ENCODE measurements at places on chromosomes 2 and 18. TPM values are rescaled to one million over a fixed set of nuclear protein-coding genes. Genes with fewer than 3 reads are reported as not detected.
A peak's percentile ranks its signal among the peaks of the same experiment; 100 is the strongest.

GRCh38 chr18:69636529-69637301, 236.0 kb downstream of the DOK6 start:
- peaks cover 2% of the 10 kb centered on the region for H3K4me1 ChIP-seq
- DNase-seq = no peak
- H3K27me3 ChIP-seq = peaks cover 16% of the 10 kb centered on the region

DNA sequence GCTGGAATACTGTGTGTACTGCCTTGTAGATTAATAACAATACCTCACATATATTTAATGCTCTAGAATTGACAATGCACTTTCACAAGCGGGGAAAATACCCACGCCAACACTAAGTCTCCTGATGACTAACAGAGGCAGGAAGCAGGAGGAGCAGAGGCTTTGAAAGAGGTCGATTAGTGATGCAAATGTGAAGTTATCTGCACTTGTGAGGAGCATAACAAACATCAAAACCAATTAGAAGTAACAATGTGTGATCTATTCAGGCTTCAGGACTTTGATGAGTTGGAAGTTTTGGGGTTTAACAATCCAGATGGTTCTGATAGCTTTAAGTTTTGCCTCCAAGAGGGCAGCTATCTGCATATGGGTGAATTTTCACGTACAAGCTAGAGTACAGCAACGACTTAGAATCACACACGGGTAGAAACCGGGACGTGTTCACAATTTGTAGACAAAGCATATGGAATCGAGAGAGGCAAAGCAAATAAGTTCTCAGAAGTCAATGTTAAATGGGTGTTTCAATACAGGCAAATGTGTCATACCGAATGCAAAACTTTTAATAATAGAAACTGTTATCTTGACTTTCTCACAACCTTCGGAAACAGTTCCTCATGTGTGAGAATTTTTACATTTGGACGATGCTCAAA, 114.5 kb downstream of the METTL8 start:
- peaks cover 32% of the 10 kb centered on the region for H3K36me3 ChIP-seq
- H3K27me3 ChIP-seq = no peaks in the 10 kb centered on the region
- peaks cover 55% of the 10 kb centered on the region for H3K4me1 ChIP-seq
- DNase-seq = peak; percentile 76

DNA sequence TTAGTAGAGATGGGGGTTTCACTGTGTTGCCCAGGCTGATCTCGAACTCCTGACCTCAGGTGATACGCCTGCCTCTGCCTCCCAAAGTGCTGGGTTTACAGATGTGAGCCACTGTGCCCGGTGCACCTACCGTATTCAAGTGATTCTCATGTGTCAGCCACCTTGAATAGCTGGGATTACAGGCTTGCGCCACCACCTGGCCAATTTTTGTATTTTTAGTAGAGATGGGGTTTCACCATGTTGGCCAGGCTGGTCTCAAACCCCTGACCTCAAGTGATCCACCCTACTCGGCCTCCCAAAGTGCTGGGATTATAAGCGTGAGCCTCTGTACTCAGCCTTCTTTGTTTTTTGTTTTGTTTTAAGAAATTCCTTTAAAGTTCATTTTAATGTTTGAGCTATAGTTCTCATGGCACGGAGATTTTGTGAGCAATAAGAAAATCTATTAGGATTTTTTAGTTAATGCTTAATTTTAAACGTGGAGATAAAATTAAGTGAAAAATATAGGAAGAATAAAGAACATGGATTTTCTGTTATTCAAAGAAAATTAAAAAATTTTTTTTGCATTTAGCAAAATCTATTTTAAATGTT, 242.6 kb downstream of the PHLPP1 start:
- peaks cover 2% of the 10 kb centered on the region for H3K36me3 ChIP-seq
- no peak overlapping the region for H3K4me3 ChIP-seq
- no peaks in the 10 kb centered on the region for H3K27me3 ChIP-seq
- no peak overlapping the region for H3K27ac ChIP-seq
- peak; percentile 66 for DNase-seq
- H3K4me1 ChIP-seq = peaks cover 15% of the 10 kb centered on the region

DNA sequence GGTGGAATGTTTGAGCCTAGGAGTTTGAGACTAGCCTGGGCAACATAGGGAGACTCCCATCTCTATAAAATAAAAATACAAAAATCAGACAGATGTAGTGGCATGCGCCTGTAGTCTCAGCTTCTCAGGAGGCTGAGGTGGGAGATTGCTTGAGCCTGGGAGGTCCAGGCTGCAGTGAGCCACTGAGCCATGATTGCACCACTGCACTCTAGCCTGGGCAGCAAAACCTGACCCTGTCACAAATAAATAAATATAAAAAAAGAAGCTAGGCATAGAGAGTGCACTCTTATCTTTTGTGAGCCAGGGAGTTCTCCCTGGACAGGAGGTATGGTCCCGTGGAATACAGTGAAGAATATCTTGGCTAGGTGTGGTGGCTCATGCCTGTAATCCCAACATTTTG, 11.0 kb upstream of the KYNU start:
- no peaks in the 10 kb centered on the region for H3K27me3 ChIP-seq
- no peak overlapping the region for H3K27ac ChIP-seq
- H3K36me3 ChIP-seq = no peaks in the 10 kb centered on the region
- no peaks in the 10 kb centered on the region for H3K4me1 ChIP-seq

- no peaks in the 10 kb centered on the region for H3K4me1 ChIP-seq
- H3K4me3 ChIP-seq = no peak overlapping the region
- peak; percentile 26 for DNase-seq
- no peaks in the 10 kb centered on the region for H3K36me3 ChIP-seq
- H3K27me3 ChIP-seq = no peaks in the 10 kb centered on the region
- H3K27ac ChIP-seq = no peak overlapping the region
Measured at GRCh38 chr2:119482481-119483394, 41.5 kb downstream of the SCTR start.

- no peaks in the 10 kb centered on the region for H3K36me3 ChIP-seq
- no peaks in the 10 kb centered on the region for H3K4me1 ChIP-seq
- no peaks in the 10 kb centered on the region for H3K27me3 ChIP-seq
- no peak overlapping the region for H3K27ac ChIP-seq
- DNase-seq = no peak
Measured at GRCh38 chr2:194320520-194320919, 1336.5 kb upstream of the SLC39A10 start.

DNA sequence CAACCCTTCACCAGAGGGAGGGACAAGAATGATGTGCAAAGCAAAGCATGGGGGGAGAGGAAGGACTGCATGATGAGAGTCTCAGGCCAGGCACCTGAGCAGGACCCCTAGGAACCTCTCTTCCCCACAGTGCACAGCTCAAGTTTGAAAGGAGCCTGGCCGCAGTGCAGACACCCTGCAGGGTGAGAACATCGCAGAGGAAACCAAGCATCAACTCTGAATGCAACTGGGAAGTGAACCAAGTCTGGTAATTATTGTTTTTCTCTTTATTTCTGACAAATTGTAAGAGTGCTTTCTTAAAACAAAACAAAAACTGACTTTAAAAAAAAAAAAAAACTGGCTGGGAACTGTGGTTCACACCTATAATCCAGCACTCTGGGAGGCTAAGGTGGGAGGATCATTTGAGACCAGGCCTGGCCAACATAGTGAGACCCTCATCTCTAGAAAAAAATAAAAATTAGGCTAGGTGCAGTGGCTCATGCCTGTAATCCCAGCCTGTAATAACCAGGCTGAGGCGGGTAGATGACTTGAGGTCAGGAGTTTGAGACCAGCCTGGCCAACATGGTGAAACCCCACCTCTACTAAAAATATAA, 15.3 kb downstream of the NPC1 start:
- peak overlapping the region; percentile 70 for H3K27ac ChIP-seq
- peaks cover 53% of the 10 kb centered on the region for H3K36me3 ChIP-seq
- H3K4me3 ChIP-seq = no peak overlapping the region
- no peaks in the 10 kb centered on the region for H3K27me3 ChIP-seq

DNA sequence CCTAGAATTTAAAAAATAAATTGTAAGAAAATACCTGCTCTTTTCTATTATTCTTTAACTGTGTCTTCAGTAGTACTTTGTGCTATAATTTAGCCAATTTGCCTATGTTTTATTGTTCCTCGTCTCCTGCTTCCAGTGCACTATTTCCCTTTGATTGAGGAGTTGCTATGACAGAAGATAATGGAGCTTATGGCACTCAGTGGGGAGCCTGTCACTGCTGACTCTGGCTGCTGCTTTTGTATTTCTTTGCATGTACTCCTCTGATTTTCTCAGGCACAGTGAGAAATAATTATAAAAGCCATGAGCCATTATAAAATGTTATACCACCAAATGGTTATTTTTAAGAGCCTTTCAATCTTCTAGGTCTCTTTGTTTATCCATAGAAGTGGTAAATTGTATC, 1310.8 kb upstream of the SLC39A10 start:
- no peaks in the 10 kb centered on the region for H3K36me3 ChIP-seq
- no peak overlapping the region for H3K4me3 ChIP-seq
- H3K27ac ChIP-seq = no peak overlapping the region

GRCh38 chr2:144208924-144209323, 311.0 kb downstream of the ZEB2 start:
- H3K4me1 ChIP-seq = peaks cover 40% of the 10 kb centered on the region
- no peak for DNase-seq
- H3K36me3 ChIP-seq = peaks cover 50% of the 10 kb centered on the region
- H3K27ac ChIP-seq = peak overlapping the region; percentile 44

DNA sequence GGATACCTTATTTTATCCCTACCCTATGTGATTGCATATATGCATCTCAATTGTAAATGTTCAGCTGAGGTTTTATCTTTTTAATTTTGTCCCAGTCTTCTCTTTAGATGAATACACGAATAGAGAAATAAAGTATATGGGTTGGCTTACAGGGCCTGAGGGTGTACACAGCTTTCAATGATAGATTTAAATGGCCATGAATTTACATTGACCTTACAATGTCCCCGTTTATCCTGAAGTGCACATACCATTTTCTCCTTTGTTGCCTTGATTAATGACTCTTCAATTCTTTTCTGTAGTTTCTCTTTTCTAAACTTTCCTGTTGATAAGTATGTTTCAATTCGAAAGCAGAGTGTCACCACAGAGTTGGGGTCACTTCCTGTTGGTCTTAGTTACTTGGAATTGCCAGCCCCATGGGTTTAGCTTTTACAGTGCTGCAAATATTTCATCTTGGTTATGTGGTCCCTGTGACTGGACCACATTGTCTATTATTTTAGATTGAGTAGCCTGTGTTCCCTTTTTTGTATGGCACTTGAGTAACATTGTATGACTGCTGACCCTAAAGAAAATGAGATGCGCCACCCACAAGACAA, 1616.3 kb upstream of the ACVR2A start:
- no peak for DNase-seq
- H3K36me3 ChIP-seq = no peaks in the 10 kb centered on the region
- no peak overlapping the region for H3K27ac ChIP-seq
- H3K4me1 ChIP-seq = peaks cover 12% of the 10 kb centered on the region
- H3K4me3 ChIP-seq = no peak overlapping the region

GRCh38 chr2:234422273-234422732, 74.6 kb downstream of the ARL4C start:
- H3K27ac ChIP-seq = peak overlapping the region; percentile 97
- H3K4me3 ChIP-seq = peak overlapping the region; percentile 55
- H3K27me3 ChIP-seq = no peaks in the 10 kb centered on the region
- no peak for DNase-seq
- peaks cover 8% of the 10 kb centered on the region for H3K36me3 ChIP-seq

DNA sequence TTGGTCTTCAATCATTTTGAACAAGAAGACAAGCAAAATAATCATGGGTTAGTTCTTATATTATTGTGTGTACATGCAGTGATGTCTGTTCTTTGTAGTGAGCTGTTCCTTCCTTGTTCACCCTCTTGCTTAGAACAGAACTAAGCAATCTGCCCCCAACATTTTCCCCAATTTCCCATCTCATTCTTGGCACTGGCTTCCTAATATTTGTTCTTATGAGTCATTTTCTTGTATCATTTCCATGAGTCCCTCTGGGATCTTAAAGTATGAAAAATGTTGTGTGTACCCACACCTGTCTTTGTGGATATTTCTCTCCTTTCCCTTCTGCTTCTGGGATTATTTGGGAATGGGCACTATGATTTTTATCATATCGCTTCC, 3.5 kb upstream of the IL1B start:
- peaks cover 11% of the 10 kb centered on the region for H3K4me1 ChIP-seq
- DNase-seq = no peak
- H3K4me3 ChIP-seq = no peak overlapping the region
- H3K27ac ChIP-seq = no peak overlapping the region
- peaks cover 49% of the 10 kb centered on the region for H3K27me3 ChIP-seq

- H3K4me1 ChIP-seq = no peaks in the 10 kb centered on the region
- H3K27ac ChIP-seq = no peak overlapping the region
- no peak for DNase-seq
- H3K36me3 ChIP-seq = no peaks in the 10 kb centered on the region
- no peak overlapping the region for H3K4me3 ChIP-seq
- no peaks in the 10 kb centered on the region for H3K27me3 ChIP-seq
Measured at GRCh38 chr2:193199322-193199721, 1004.6 kb upstream of the TMEFF2 start.

DNA sequence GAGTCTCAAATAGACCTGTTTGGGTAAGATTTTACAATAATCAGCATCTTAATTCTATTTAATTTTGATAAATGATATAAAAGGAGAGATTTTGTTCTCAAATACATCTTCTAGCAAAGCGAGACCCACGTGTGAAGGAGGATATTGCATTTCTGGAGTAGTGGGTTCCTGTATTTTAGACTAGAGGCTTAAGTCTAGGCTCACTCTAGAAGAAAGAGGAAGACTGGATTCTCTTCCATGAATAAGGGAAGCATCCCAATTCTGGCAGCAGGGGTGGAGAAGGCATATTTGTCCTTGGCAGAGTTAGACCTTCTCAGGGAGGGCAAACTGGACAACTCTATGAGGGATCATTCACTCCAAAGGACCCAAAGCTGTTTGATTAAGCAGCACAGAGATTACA, 11.3 kb upstream of the FAM228A start:
- peaks cover 3% of the 10 kb centered on the region for H3K27me3 ChIP-seq
- no peak overlapping the region for H3K27ac ChIP-seq
- H3K4me1 ChIP-seq = no peaks in the 10 kb centered on the region
- DNase-seq = no peak
- no peaks in the 10 kb centered on the region for H3K36me3 ChIP-seq
- H3K4me3 ChIP-seq = no peak overlapping the region

DNA sequence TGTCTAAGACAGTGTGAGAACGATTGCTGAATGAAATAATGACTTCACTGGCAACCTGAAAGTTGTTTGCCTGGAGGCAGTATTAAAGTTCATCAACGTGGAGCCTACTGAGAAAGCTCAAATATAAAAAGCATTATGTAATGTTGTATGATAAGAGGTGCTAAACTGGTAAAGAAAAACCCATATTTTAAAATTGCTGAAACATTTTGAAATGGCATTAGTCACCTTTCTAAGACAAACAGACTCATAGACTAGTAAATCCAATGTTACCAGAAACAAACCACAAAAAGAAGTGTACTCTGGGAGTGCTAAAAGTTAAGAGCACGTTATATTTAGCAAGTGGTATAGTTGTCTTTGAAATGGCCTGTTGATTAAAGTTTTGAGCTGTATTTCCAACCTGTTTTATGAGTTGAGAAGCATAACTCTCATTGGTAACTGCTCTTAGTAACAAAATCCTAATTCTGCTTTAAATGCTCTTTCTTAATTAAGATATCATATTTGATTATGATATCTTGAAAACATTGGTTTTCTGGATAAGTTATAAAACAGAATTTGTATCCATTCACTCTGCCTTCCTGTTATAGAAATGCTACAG, 62.7 kb downstream of the CYP1B1 start:
- DNase-seq = no peak
- H3K36me3 ChIP-seq = no peaks in the 10 kb centered on the region
- no peak overlapping the region for H3K27ac ChIP-seq
- no peaks in the 10 kb centered on the region for H3K27me3 ChIP-seq

Gene PIEZO2
- total RNA-seq = not detected

Gene ESPNL
- 0.05 TPM for total RNA-seq

Gene PID1
- total RNA-seq = not detected

Gene VWC2L
- total RNA-seq = not detected

Gene ANO7
- total RNA-seq = 1.1 TPM

Gene IL36G
- not detected for total RNA-seq

Gene CD207
- not detected for total RNA-seq
